Gastrocnemius medialis (tissue), 4 donors: ENCODE measurements at places on chromosomes 1 and 21. TPM values are rescaled to one million over a fixed set of nuclear protein-coding genes. Genes with fewer than 3 reads are reported as not detected.

EGLN1 gene
- total RNA-seq: 862 TPM

- no peak overlapping the region for H3K27ac ChIP-seq
- H3K4me1 ChIP-seq: peaks cover 4% of the 10 kb centered on the region
Measured at GRCh38 chr1:8032366-8032910, 6.3 kb upstream of the ERRFI1 start.

DNA sequence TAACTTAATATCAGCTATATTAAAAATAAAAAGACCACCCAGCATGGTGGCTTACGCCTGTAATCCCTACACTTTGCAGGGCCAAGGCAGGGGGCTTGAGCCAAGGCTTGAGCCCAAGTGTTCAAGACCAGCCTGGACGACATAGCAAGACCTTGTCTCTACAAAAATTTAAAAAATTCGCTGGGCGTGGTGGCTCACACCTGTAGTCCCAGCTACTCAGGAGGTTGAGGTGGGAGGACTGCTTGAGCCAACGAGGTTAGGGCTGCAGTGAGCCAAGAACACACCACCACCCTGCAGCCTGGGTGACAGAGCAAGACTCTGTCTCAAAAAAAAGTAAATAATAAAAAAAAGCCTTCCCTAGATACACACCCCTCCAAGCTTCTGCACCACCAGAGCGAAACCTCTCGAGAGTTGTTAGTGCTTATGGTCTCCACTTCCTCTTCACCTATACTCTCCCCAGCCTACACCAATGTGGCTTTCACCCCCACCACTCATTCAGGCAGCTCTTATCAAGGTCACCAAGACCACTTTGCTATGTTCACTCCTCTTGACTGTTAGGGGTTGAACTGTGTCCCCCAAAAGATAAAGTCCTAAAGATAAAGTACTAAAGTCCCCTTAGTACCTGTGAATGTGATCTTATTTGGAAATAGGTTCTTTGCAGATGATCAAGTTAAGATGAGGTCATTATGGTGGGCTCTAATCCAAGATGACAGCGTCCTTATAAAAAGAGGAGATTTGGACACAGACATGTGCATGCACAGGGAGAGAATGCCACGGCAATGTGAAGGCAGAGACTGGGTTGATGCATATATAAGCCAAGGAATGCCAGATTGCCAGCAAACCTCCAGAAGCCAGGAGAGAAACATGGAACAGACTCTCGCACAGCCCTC lies 6.8 kb upstream of the PPP1R15B start:
- H3K4me1 ChIP-seq: no peaks in the 10 kb centered on the region
- no peak overlapping the region for H3K4me3 ChIP-seq
- no peak for DNase-seq
- no peaks in the 10 kb centered on the region for H3K27me3 ChIP-seq

GRCh38 chr1:7069931-7070330 lies 284.7 kb downstream of the CAMTA1 start:
- peaks cover 5% of the 10 kb centered on the region for H3K4me1 ChIP-seq
- H3K27me3 ChIP-seq: no peaks in the 10 kb centered on the region
- H3K4me3 ChIP-seq: peak overlapping the region; percentile 37
- no peaks in the 10 kb centered on the region for H3K36me3 ChIP-seq
- H3K27ac ChIP-seq: no peak overlapping the region

DNA sequence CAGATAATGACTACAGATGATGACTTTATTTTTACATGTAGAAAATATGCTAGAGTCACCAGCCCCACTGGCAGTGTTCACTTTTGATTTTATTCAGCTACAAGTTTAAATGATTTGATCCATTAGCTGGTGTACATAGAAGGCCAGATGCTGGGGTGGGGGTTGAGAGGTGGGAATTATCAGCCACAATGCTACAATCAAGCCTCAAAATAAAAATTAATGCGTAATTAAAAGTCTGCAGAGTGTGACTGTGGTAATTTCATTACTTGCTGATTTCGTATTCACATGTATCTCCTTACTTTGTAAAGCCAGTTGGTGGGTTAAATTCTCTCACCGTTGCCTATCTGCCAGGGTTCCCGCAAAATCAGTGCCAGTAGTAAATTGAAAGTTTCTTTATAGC lies 109.3 kb downstream of the GALNT2 start:
- DNase-seq: no peak
- H3K27ac ChIP-seq: peak overlapping the region; percentile 65
- H3K36me3 ChIP-seq: no peaks in the 10 kb centered on the region

LCE2A gene
- total RNA-seq: not detected

TMEM61 gene
- total RNA-seq: not detected

KRTAP8-1 gene
- not detected for total RNA-seq

BLACAT1 gene
- not detected for total RNA-seq

PYHIN1 gene
- 0.16 TPM for total RNA-seq

TIMM17A gene
- total RNA-seq: 37.8 TPM

DNA sequence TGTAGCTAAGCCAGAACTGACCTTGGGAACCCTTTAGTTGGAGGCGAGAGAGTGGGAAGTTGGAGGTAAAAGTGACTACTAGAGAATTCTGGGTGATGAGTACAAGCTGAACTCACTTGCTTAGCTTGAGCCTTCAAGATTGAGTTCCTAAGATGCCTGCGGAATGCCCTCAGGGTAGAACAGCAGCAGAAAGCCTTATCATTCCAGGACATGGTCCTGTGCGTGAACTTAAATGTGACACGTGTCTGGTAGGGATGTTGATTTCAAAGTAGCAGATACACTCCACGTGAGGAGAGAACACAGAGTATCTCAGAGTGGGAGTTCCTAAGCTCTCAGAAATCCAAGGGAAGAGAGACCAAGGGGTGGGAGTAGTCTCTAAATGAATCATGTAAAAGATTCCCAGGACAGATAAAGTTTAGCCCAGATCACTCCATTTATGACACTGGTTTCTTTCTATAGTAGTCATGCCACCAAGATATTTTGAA lies 60.1 kb downstream of the KCNK1 start:
- no peaks in the 10 kb centered on the region for H3K36me3 ChIP-seq
- no peaks in the 10 kb centered on the region for H3K4me1 ChIP-seq
- H3K27me3 ChIP-seq: no peaks in the 10 kb centered on the region
- DNase-seq: no peak

DNA sequence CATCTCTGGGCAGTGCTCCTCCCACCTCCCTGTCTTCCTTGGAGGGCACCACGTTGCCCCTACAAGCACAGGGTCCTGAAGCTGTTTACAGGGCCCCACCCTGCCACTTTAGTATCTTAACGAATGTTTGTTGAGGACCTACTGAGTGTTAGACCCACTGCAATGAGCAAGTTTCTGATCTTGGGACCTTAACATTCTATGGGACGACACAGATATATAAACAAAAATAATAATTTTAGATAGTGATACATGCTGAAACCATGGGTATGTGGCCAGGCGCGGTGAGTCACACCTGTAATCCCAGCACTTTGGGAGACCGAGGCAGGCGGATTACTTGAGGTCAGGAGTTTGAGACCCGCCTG lies 10.1 kb downstream of the ENTREP3 start:
- H3K4me3 ChIP-seq: peak overlapping the region; percentile 56
- no peaks in the 10 kb centered on the region for H3K27me3 ChIP-seq
- no peak for DNase-seq
- H3K27ac ChIP-seq: peak overlapping the region; percentile 94
- H3K4me1 ChIP-seq: peaks cover 26% of the 10 kb centered on the region

- no peak overlapping the region for H3K27ac ChIP-seq
- H3K4me1 ChIP-seq: no peaks in the 10 kb centered on the region
- no peak overlapping the region for H3K4me3 ChIP-seq
Measured at GRCh38 chr21:37800057-37800455, 116.2 kb downstream of the KCNJ6 start.

DNA sequence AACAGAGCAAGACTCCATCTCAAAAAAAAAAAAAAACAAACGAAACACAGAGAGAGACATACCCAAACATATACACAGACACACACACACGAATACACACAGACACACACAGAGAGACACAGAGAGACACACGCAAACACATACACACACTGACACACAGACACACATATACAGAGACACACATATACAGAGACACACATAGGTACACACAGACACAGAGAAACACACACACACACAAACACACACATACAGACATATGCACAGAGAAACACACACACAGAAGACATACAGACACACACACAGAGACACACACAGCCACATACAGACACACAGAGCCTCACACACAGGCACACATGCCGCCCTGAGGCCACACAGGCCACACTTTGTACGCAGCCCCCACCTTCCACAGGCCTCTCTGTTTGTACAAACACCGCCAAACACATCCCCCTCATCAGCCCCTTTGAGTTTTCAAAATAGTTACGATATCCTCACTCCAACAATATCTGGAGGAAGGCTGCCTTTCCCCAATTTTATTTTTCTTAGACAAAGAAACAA lies 57.5 kb upstream of the ABCG1 start:
- no peaks in the 10 kb centered on the region for H3K27me3 ChIP-seq
- no peaks in the 10 kb centered on the region for H3K36me3 ChIP-seq
- H3K27ac ChIP-seq: no peak overlapping the region
- peaks cover 5% of the 10 kb centered on the region for H3K4me1 ChIP-seq

CCDC24 gene
- total RNA-seq: 0.73 TPM

DNA sequence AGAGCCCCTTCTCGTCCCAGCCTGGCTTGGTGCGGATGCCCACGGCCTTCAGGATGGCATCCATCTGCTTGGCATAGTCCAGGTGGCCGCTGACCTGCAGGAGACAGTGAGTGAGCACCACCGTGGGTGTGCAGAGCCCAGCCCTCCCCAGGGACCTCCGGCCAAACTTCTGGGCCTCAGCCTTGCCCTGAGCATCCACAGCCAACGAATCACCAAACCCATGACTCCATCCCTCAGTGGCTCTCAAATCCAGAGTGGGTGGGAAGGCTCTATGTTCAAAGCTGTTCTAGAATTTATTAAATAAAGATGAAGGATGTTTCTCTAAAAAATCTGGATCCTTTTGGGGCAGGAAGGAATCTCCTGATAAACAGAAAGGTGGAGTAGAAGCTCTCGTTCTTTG lies 18.7 kb downstream of the HTR6 start:
- no peaks in the 10 kb centered on the region for H3K4me1 ChIP-seq
- DNase-seq: no peak
- H3K4me3 ChIP-seq: no peak overlapping the region
- no peaks in the 10 kb centered on the region for H3K27me3 ChIP-seq

- no peaks in the 10 kb centered on the region for H3K4me1 ChIP-seq
- DNase-seq: no peak
- no peak overlapping the region for H3K4me3 ChIP-seq
- H3K27ac ChIP-seq: no peak overlapping the region
Measured at GRCh38 chr1:159860456-159860855, 2.0 kb downstream of the VSIG8 start.

DNA sequence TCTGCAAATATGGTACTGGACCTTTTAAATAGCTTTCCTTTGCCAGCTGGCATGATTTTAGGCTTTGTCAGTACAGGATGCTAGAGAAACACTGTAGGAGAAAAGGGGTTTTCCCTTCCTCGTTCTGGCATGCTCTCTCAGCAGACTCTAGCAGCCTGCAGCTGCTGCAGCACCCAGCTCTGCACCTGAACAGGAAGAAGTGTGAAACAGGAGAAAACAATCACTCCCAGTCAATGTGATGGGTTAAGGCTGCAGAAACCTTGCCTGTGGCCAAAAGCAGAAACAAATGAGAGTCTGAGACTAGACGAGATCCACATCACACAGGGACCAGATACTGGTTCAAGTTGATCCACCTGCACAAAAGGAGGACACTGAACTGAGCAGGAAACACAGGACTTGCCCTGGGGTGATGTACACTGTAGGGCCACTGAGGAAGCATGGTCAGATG lies 21.2 kb downstream of the OVGP1 start:
- H3K4me3 ChIP-seq: no peak overlapping the region
- H3K4me1 ChIP-seq: no peaks in the 10 kb centered on the region
- no peaks in the 10 kb centered on the region for H3K27me3 ChIP-seq
- H3K36me3 ChIP-seq: no peaks in the 10 kb centered on the region
- DNase-seq: no peak

GRCh38 chr1:172391976-172392375 lies 28.5 kb upstream of the C1orf105 start:
- H3K27me3 ChIP-seq: no peaks in the 10 kb centered on the region
- no peaks in the 10 kb centered on the region for H3K36me3 ChIP-seq
- H3K4me1 ChIP-seq: peaks cover 7% of the 10 kb centered on the region
- H3K27ac ChIP-seq: no peak overlapping the region

RNF187 gene
- total RNA-seq: 66.1 TPM

ARHGAP30 gene
- 1.2 TPM for total RNA-seq
